Stimulated activated naive CD4-positive, alpha-beta T cell treated with Interleukin-2 at 50 U/mL for 16 hours (primary cell): ENCODE measurements at places on chromosomes 6 and 20.

DNA sequence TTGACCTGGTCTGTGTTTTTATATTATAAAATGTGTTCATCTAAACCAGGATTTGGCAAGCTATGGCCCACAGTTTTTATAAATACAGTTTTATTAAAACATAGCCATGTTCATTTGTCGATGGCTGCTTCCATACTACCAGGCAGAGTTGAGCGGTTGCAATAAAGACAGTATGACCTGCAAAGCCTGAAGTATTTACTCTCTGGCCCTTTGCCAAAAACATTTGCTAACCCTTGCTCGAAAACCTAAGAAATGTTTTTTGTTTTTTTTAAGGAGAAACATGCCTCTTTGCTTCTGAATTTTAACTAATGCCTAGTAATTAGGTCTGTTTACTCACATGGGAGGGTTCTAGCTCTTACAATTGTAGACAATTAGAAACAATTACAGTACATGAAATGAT, 67.4 kb upstream of the SMIM28 start:
- no peak for DNase-seq

DNA sequence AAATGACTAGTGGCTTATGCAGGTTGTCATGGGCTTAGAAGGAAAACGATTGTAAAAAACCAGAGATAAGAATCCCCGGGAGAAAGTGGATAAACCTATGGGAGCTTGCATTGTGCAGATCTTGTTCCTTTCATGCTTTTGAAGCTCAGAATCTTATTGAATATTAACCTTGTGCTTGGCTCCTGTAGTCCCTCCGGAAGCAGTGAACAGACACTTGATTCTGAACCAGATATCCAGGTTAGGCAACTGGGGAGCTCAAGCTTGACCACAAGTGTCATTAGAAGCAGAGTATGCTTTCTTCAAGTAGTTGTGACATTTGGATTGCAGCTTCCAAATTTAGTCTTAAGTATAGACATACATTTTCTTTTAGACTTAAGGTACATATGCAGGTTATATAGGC, 212.6 kb upstream of the MOCS1 start:
- DNase-seq: no peak

DNA sequence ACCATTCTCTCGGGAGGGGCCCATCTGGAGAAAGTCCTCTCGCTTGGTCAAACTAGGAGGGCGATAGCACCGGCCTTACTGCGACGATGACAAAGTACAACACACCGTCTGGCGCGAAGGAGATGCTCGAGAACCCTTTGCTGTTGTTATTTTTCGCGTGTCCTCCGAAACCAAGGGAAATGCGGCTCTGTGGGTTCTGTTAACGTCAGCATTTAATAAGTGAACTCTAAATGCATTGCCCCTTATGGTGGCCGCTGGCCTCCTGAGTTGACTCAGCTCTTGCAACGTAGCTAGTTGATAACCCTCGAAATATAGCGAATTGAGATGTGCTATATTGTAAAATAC, 577 bp upstream of the SCAND1 start:
- no peak for DNase-seq

- no peak for DNase-seq
Observed at GRCh38 chr6:82705579-82705978, 342.0 kb downstream of the TPBG start.

- DNase-seq: no peak
Observed at GRCh38 chr6:168815229-168815628, 374.2 kb downstream of the SMOC2 start.

DNA sequence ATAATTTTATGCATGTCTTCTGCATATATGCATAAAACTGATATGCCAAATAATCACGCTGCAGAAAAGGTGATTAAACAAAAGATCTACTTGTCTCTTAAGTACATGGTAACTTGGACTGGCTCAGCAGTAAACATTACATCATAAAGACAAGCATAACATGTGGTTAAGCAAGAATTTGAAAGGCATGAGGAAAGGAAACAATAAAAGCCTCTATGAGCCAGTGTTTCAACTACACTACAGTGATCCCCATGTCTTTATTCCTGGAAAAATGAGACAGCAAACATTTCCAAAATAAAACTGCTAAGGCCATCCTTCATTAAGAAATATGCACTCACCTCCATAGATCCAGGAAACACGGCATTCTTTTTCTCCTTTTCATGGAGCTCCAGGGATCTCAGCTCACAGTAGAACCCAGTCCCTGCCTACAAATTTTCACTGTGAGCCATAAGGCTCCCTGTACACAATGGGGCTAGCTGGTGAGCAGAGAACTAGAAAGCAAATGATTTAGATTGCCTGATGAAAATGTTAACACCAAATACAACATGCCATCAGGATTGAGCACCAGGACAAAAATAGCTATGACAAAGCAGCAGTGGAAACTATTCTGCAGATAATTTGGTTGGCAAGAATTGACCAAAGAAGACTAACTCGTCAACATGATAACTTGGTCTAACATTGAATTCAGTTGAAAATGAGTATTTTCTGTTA, 156.1 kb downstream of the COL21A1 start:
- no peak for DNase-seq

- DNase-seq: no peak
Observed at GRCh38 chr6:85516168-85516567, 66.3 kb downstream of the NT5E start.

GRCh38 chr6:109455437-109456110, at the start of gene MICAL1:
Gene MICAL1 (minus strand): TSS chr6:109455772. CDS start chr6:109454196, 1,576 bp downstream.
- peak; percentile 70 for DNase-seq
